Upper lobe of right lung (tissue), 1 donor: ENCODE measurements at places on chromosomes 6 and 20. TPM values are rescaled to one million over a fixed set of nuclear protein-coding genes. Genes with fewer than 3 reads are reported as not detected.

PTGIS gene
- total RNA-seq = 42.1 TPM

SLC22A16 gene
- total RNA-seq = 0.87 TPM

PPP1R3G gene
- total RNA-seq = 0.46 TPM

PNPLA1 gene
- total RNA-seq = 0.35 TPM

CYP24A1 gene
- total RNA-seq = 0.17 TPM

AKAP7 gene
- 11.1 TPM for total RNA-seq

BEND6 gene
- 1.2 TPM for total RNA-seq

LPIN3 gene
- total RNA-seq = 18.4 TPM

SNRNP48 gene
- total RNA-seq = 10.2 TPM

DCDC2 gene
- total RNA-seq = 5.3 TPM

ZNF335 gene
- total RNA-seq = 19.1 TPM

AIG1 gene
- total RNA-seq = 26.8 TPM

OCSTAMP gene
- total RNA-seq = 0.43 TPM

WFDC2 gene
- 113 TPM for total RNA-seq

SMPDL3A gene
- total RNA-seq = 19.6 TPM

C20orf204 gene
- total RNA-seq = 1.9 TPM

SIRPB1 gene
- total RNA-seq = 11.6 TPM
